Putamen (tissue), 1 donor: ENCODE measurements at places on chromosomes 7 and 10.

- no peak for DNase-seq
Observed at GRCh38 chr10:57094965-57095364, 733.9 kb upstream of the ZWINT start.

DNA sequence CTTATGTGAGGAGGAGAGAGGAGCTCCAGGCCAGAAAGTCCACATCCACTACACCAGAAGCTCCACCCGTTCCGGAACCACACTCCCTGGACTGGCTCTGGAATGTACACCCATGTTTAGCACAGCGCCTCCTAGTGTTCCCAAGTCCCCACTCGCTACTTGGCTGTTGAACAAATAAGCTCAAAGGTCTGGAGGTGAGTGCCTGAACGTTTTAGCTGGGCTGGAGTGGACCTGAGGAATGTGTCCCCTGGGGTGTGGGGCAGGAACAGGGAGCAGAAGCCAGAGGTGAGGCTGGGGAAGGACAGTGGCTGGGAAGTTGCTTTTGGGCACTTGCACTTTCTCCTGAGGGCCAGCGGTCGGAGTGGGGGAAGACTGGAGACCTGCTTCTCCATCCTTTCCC, 164.1 kb upstream of the CDCA7L start:
- peak; percentile 84 for DNase-seq

- DNase-seq = no peak
Observed at GRCh38 chr10:37826806-37827205, 30.6 kb downstream of the ZNF248 start.

- DNase-seq = peak; percentile 38
Observed at GRCh38 chr7:118195837-118196474, 12.0 kb downstream of the LSM8 start.

- DNase-seq = no peak
Observed at GRCh38 chr10:112601214-112602090, 154.4 kb downstream of the VTI1A start.

GRCh38 chr7:80284855-80285254, 150.2 kb downstream of the GNAI1 start:
- no peak for DNase-seq

GRCh38 chr10:59517996-59518395, 155.6 kb upstream of the FAM13C start:
- peak; percentile 66 for DNase-seq

GRCh38 chr10:68224810-68225209, 7.1 kb downstream of the ATOH7 start:
- no peak for DNase-seq

GRCh38 chr10:82737549-82737948, 862.6 kb downstream of the NRG3 start:
- no peak for DNase-seq

DNA sequence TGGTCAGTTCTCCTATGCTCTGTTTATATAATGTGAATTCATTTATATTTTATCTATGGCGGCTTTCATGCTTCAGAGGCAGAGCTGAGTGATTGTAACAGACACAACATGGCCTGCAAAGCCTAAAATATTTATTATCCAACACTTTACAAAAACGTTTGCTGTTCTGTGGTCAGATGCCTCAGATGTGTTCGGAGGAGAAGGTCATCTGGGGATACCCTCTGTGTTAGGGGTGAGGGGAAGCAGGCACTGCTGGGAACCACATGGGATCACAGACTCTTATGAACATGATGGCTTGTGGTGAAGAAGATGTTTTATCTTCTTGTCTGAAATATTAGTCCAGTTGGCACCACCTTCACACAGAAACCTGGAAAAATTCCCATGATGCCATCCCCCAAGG, 203.4 kb downstream of the PHTF2 start:
- DNase-seq = no peak

DNA sequence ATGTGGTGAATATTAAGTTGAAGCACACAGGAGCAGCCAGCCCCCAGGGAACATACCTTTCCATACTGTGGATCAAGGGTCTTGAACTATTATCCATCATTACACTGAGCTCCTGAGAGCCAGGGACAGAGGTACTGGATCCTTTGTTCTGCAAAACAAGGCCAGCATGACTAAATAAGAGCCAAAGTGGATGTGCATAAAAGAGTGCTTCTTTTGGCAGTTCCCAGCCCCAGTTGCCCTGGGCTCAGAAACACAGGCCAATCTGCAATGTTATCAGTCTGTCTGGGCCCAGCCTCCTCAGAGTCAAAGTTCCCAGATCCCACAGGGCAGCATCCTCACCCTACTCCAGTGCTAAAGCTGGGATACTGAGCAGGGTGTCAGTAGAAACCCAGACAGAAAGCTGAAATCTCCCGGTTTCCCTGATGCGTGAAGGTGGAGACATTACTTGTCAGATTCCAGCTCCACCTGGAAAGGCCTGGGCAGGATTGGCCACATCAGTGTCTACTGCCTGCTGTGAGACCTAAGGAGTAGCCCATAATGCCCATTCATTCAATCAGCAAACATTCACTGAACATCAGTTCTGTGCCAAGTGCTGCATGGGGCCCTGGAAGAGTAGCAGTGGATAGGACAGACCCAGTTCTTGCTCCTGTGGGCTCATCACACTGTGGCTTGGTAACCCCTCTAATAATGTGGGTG, 342.7 kb downstream of the CXCL12 start:
- DNase-seq = no peak

GRCh38 chr7:15199482-15199881, 296.9 kb upstream of the DGKB start:
- no peak for DNase-seq

- DNase-seq = peak; percentile 75
Observed at GRCh38 chr10:96395931-96396877, 37.4 kb upstream of the OPALIN start.

DNA sequence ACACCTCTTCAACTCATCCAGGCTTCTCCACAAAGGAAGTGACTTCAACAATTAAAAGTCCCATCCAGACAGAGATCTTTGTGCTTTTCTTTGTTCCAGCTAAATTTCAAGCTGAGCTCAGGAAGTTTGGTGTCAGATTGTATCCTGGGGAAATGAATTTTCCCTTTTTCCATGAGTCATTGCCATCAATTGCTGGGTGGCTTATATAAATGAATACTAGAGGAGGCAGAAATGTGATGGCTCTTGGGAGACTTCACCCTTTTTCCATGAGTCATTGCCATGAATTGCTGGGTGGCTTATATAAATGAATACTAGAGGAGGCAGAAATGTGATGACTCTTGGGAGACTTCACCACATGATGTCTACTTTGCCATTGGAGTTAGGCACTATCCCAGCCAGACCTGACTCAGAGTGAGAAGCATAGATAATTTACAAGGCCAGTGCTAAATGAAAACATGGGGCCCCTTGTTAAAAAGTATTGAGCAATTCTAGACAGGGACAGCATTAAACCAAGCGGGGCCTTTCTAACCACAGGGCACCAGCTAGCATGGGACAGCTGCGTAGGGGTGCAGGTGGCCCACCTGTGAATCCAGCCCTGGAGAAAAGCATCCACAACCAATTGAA, 339.2 kb upstream of the PODXL start:
- peak; percentile 68 for DNase-seq

GRCh38 chr7:7996568-7996967, 28.0 kb downstream of the GLCCI1 start:
- DNase-seq = no peak

DNA sequence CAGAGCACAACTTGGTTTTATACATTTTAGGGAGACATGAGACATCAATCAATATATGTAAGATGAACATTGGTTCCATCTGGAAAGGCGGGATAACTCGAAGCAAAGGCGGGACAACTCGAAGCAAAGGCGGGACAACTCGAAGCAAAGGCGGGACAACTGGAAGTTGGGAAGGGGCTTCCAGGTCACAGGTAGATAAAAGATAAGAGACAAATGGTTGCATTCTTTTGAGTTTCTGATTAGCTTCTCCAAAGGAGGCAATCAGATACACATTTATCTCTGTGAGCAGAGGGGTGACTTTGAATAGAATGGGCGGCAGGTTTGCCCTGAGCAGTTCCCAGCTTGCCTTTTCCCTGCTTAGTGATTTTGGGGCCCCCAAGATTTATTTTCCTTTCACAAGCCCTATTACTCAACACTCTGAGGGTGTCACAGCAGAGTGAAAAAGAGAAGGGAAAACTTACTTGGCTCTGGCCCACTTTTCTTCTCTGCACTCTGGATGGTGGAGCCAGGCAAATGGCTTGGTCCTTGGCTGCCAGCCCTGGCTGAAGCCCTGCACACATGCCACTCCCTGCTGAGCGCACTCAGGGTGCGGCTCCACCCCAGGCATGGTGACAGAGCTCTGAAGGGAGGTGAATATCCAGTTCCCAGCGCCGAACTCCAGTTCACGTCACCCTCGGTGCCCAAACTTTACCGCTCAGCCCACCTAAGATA, 46.7 kb downstream of the PARD3 start:
- DNase-seq = no peak

GRCh38 chr7:155455776-155456737, 1.9 kb upstream of the EN2 start:
- DNase-seq = no peak

DNA sequence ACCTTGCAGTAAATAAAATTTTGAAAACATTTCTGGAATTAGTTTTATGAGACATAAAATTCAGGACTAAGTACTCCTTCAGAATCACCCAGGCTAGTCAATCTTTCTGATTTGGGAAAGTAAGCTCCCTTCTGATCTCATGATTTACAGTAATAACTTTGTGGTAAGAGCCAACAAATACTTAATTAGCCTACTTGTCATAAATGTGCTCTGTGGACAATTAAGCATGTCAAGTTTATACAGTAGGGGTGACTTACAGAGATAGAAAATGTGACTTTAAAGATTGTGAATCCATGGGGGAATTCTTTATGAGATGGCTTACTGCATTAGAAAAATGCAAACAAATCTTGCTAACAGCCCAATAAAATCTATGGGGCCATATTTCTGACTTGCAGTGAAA, 616.9 kb upstream of the GHITM start:
- no peak for DNase-seq

- no peak for DNase-seq
Observed at GRCh38 chr10:131824371-131825149, 76.2 kb upstream of the PPP2R2D start.

DNA sequence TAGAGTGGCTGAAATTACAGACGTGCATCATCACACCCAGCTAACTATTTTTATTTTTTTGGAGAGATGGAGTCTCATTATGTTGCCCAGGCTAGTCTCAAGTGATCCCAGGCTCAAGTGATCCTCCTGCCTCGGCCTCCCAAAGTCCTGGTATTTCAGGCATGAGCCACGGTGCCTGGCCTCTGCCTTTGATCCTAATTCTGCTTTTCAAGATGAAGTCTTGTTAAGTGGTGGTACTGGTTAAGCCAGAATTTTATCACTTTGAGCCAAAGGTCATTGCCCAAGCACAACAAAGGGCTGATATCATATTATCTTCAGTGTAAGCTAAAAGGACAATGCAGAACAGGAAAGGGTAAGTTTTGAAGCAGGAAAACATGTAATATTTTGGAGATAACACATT, 64.2 kb downstream of the MYOF start:
- no peak for DNase-seq

DNA sequence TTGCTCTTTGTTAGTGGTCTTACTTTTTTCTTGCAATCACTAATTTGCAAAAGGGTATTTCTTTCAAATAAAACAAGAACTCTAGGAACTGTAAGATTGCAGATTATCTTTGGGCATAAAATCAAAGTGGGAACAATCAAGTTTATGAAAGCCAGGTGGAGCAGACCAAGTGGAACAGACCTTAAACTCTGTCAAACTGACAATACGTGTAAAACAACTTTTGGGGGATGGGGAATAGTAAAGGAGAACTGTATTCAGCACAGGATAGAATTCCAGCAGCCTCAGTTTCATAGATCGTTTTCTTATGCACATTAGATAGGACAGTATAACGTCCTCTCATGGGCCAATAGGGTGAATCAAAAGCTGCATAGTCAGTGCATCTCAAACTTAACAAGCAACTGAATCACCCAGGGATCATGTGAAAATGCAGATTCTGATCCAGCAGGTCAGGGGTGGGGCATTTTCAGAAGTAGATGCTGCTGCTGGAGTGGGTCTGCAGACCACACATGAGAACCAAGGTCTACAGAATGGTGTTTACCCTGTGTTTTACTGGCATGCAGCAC, 120.7 kb downstream of the PIP4K2A start:
- DNase-seq = no peak

DNA sequence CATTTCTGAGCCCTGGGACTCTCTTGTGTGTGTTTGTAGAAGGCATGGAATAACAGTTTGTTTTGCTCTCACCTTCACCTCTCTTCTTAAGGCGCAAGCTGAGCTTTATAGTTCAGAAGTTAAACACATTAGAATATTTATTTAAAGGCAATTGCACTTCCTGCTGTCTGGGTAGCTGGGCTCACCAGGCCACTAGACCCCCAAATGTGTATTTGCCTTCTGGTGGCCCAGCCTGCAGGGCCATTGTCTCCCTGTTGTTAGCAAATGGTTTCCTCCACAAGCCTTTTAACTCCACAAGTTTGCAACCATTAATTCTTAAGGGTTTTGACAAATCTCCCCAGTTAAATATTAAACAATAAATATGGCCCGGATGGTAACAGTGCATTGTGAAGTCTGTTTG, 31.1 kb upstream of the NEUROD6 start:
- DNase-seq = no peak

GRCh38 chr7:151808400-151809145, 68.3 kb downstream of the PRKAG2 start:
- DNase-seq = no peak

- no peak for DNase-seq
Observed at GRCh38 chr7:43201912-43202311, 89.5 kb downstream of the HECW1 start.

DNA sequence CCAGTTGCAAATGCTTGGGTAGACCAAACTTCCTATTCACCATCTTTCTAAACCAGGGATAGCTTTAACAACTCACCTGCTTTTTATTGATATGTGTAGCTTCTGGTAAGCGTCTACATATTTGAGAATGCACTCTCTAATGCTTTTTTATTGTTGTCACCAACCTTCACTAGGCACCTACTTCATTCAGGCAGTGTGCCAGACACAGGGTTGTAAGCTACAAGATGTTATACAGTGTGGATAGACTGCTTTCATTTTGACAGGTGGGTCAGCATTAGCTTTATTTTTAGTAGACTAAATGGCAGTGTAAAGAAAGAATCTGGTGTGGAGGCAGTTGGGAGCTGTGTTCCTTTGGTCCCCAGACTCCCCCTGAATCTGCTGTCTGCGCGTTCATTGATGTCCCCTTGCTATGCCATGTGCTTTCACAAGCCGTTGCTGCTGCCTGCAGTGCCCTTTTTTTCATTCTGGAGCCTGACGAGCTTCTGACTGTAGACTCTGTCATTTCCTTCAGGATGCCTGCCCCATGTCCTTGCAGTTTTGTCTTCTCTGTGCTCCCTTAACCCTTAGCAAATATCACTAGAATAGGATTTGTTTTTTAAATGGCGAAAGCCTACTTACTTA, 32.1 kb downstream of the NRF1 start:
- no peak for DNase-seq

DNA sequence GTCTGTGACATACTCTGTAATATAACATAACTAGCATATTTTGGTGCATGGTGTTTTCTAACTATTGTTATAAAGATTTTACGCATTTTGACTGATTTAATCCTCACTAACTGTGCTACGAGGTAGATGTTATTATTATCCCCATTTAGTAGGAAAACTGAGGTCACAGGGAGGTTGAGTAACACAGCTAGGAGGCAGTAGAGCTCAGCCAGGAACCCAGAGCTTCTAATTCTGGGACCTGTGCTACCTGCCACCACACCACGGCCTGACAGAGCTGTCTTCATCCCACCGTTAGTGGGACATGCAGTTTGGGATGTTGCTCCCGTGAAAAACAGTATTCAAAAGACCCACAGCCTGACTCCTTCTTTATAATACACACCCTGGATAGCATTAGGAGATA, 962.5 kb downstream of the CNTNAP2 start:
- no peak for DNase-seq
